ENCODE measurements at places on chromosomes 4 and X. TPM values are rescaled to one million over a fixed set of nuclear protein-coding genes. Genes with fewer than 3 reads are reported as not detected.

The HEPH gene
- not detected for total RNA-seq

The ITIH6 gene
- not detected for total RNA-seq

DNA sequence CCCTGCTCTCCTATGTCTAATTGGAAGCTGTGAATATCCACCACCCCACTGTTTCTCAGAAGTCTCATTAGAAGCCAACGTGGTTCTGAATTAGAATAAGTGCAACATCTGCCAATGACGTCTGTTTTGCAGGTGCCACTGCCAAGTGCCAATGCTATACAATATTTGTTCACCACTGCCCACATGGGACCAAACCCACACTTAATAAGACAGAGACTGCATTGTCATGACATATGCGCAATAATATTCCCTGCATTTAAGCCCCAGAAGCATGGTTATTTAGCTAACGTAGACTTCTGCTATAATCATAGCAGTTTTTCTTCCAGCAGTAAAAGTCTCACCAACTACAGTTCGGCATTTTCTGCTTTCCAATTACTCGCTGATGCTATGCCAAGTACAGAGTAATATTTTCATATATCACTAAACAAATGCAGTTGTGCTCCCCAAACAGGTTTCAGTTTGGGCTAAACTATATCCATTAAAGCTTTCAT lies 262.5 kb upstream of the PCDH18 start:
- DNase-seq, result no peak

DNA sequence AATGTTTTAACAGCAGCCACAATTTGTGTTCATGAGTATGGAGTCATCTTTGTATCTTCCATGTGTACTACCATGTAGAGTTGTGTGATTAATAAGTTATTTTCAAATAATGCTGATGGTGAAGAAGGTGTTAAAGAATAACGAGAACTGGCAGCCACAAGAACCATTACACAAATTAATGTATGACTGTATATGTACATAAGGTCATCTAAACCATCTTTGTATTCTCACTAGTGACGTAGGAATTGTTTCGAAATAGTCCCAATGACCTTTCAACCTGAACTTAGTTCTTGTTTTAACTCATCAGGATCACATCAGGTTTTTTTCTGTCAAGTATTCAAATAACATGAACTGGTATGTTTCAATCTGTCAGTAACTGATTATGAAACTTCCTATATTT lies 48.3 kb upstream of the NOCT start:
- no peak for DNase-seq

DNA sequence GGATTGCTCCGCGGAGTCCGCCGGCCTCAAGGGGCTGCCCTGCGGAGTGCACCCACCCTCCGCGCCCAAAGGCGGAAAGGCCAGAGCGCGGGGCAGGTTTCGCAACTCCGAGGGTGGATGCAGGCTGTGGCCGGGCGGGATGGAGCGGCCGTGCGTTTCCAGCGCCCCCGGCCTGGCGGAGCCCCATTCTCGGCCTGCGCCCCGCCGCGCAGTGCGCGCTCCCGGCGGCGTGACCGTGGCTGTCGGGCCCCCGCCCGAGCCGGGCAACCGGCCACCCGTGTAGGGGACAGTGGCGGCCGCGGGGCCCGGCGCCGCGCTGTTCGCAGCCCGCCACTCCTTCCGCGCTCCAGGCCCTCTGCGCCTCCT lies 331 bp downstream of the SETD7 start:
- DNase-seq, result no peak

- no peak for DNase-seq
Observed at GRCh38 chr4:138344054-138344453, 101.9 kb upstream of the SLC7A11 start.
